ENCODE measurements at places on chromosomes 11 and 22.

DNA sequence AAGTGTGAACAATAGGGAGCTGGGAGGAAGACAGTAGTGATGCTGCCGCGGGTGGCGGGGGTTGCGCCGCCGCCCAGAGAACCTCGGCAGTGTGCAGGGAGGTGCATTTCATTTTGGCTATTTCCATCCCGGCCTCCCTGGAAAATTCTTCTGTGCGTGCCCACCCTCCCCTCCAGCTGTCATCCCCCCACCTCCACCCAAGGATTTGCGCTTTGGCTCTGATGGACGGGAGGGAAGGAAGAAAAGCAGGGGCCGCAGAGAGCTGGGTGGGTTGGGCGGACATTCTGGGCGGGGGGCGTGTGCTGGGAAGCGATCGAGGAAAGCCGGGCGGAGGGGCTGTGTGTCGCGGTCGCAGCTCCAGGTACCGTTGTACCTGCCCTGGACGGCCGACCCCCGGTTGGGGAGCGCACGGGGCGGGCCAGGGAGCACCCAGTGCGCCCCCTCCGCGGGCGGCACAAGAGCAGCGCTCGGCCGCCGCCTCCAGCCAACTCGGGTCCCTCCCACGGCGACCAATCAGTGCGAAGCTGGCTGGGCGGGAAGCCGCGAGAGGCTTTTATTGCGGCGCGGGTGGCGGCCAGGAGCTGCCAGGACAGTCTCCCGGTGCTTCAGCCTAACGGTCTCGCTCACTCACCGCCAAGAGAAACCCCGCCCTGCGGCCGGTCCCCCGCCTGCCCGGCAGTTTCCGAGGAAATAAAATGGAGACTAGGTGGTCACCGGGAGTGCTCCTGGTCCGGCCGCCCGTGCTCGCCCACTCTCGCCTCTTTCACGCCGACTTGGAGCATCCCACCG is 1.6 kb downstream of the NCAM1 start:
- peak; percentile 90 for DNase-seq

- no peak for DNase-seq
Observed at GRCh38 chr11:15468466-15468865, 353.7 kb downstream of the INSC start.

DNA sequence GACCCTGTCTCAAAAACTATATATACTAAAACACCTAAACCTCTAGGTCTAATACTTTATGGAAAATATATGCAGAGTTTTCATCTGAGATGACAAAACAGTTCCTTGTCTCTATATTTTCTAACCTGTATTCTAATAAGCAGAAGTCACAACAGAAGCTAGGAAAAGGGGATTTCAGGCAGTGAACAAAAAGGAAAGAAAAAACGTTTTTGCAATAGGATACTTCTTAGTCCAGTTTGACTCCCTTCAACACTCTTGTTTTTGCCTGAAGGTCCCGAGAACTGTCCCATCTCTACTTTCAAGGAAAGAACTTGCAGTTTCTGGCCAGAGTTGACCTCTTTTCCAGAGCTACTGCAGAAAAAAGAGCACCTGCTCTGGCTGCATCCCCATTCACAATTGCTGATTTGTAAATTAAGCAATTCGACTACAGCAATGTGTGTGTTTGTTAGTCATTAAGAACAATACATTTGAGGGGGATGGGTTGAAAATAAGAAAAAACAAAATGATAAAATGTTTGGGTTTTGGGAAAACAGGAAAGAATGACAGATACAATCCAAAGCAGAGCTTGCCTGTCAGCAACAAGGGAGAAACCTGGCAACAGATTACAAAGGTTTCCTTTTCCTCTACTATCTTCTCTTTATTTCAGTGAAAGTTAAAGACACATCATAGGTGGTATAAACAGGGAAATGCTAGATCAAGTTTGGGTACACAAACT is 160.0 kb downstream of the FCHSD2 start:
- no peak for DNase-seq

- no peak for DNase-seq
Observed at GRCh38 chr11:45396394-45396793, 110.3 kb upstream of the SYT13 start.

GRCh38 chr22:30453731-30454510 is 17.9 kb downstream of the SEC14L3 start:
- DNase-seq: peak; percentile 22

Measured in DMS79 treated with DMSO at 0.1 percent for 48 hours (cell line).